Progenitor cell of endocrine pancreas (in vitro differentiated cells): ENCODE measurements at places on chromosomes 6 and 20. TPM values are rescaled to one million over a fixed set of nuclear protein-coding genes. Genes with fewer than 3 reads are reported as not detected.

DNA sequence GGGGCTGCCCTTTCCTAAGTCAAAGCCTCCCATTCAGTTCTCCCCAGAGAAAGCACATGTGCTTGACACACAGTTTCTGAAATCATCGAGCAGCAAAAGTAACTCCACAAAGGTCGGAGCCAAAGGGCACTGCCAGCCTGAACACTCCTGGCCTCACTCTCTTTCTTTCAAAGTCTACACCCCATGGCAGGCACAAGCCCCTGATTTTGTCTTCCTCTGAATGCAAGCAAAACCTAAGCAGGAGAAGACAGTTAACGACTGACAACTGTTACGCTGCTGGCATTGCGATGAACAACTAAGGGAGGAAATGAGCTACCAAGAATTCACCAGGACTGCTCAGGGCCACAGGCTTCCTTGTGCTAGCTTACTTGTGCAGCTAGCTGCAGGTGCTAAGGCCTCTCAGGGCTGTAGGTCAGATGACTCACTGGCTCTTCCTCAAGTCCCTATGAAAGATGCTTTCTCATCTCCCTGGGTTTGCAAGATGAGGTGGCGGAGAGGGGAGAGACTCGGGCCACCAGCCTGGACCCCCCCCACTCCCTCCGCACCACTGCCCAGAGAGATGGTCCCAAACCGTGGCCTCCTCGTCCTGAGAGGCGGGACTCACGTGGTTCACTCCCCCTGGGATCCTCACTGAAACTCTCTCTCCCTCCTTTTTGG is 208.2 kb downstream of the DLL1 start:
- peaks cover 5% of the 10 kb centered on the region for H3K4me1 ChIP-seq
- H3K4me3 ChIP-seq, result no peak overlapping the region
- H3K36me3 ChIP-seq, result peaks cover 2% of the 10 kb centered on the region
- H3K27ac ChIP-seq, result no peak overlapping the region

- no peak overlapping the region for H3K4me3 ChIP-seq
- no peaks in the 10 kb centered on the region for H3K36me3 ChIP-seq
- H3K27me3 ChIP-seq, result peaks cover 17% of the 10 kb centered on the region
- DNase-seq, result no peak
Measured at GRCh38 chr6:166657531-166657930, 30.5 kb upstream of the RPS6KA2 start.

DNA sequence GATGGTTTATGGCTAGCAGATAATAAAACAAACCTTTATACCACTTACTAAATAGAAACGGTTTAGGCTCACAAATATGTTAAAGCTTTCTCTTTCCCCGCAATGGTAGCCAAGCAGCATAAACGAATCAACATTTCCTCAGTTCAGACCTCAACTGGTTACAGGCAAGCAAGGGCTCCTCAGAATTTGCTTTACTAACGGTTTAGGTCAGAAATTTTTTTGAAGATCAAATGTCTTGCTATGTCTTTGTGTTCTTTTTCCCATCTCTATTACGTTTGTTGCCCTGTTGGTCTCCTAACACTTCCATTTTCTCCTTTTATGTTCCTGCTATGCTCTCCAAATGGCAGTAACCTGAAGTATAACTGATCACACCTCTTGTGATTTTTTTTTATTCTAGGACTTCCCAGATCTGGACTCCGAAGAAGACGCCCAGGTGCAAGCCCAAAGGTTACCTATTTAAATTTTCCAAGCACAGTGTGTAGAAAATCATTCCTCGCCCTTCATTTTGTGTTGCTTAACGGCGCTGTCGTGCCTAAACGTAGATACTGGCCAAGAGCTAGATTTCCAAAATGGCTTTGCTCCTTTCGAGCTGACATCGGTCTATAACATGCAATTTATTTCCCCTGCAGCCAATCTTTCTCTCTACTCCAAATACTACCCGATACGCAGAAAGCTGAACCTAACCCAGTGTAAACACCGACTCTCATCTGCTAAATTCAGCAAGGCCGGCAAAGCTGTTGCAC is 717 bp upstream of the ASF1A start:
- H3K4me3 ChIP-seq, result peak overlapping the region; percentile 87
- DNase-seq, result no peak
- peak overlapping the region; percentile 97 for H3K27ac ChIP-seq
- H3K36me3 ChIP-seq, result peaks cover 7% of the 10 kb centered on the region
- no peaks in the 10 kb centered on the region for H3K27me3 ChIP-seq

DNA sequence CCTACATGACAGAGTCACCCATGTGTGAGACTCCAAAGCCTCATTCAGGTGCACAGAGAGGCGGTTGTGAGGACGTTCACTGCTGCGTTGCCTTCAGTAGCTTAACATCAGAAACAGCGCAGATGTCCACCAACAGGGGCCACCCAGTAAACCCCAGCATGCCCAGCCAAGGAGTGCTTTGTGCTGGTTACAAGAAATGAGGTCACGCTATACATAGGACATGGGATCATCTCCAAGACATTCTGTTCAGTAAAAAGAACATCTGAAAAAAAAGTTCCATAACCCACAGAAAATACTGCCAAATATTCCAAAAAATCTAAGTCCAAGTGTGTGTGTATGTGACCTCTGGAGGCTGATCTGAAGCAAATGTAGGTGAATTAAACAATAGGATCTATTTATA is 16.0 kb downstream of the SLC52A3 start:
- H3K27ac ChIP-seq, result no peak overlapping the region
- DNase-seq, result no peak
- no peak overlapping the region for H3K4me3 ChIP-seq
- H3K4me1 ChIP-seq, result no peaks in the 10 kb centered on the region

Gene CYP24A1
- total RNA-seq, result not detected in 2 replicates

Gene ASIP
- total RNA-seq, result not detected in 2 replicates
